Skeletal muscle tissue (tissue), 5 donors: ENCODE measurements at places on chromosomes 3 and 15. TPM values are rescaled to one million over a fixed set of nuclear protein-coding genes. Genes with fewer than 3 reads are reported as not detected.

BCHE gene
- total RNA-seq = 42.3 TPM

SLC22A13 gene
- not detected for total RNA-seq

PLSCR5 gene
- not detected for total RNA-seq

STAC gene
- total RNA-seq = 49.1 TPM

CATSPER2 gene
- 3.1 TPM for total RNA-seq

SYNPR gene
- total RNA-seq = not detected

RNU6-1 gene
- total RNA-seq = not detected

CPLX3 gene
- not detected for total RNA-seq

CHRNA3 gene
- total RNA-seq = not detected

LIPH gene
- total RNA-seq = under 0.01 TPM

NR1I2 gene
- under 0.01 TPM for total RNA-seq

LMAN1L gene
- total RNA-seq = not detected

DUOXA1 gene
- total RNA-seq = not detected

IVD gene
- 33.4 TPM for total RNA-seq

GPR149 gene
- not detected for total RNA-seq

FBXO40 gene
- 4.2 TPM for total RNA-seq

CCR3 gene
- total RNA-seq = not detected

RPUSD2 gene
- total RNA-seq = 10.4 TPM

NR2E3 gene
- 1.0 TPM for total RNA-seq

STAB1 gene
- total RNA-seq = 67.3 TPM

CCDC39 gene
- total RNA-seq = not detected

MEIS2 gene
- 4.2 TPM for total RNA-seq

STRIT1 gene
- 1.0 TPM for total RNA-seq

LRRC49 gene
- total RNA-seq = 11.0 TPM

RTP1 gene
- total RNA-seq = not detected

PRKAR2A gene
- total RNA-seq = 26.6 TPM

UNC13C gene
- 3.1 TPM for total RNA-seq
